Lung (tissue), 17 donors: ENCODE measurements at places on chromosomes 5 and 9. TPM values are rescaled to one million over a fixed set of nuclear protein-coding genes. Genes with fewer than 3 reads are reported as not detected.

The MACIR gene
- 5.9 TPM for total RNA-seq

The LOX gene
- 45.2 TPM for total RNA-seq

The IRGM gene
- total RNA-seq = not detected

The PCDHB7 gene
- 4.7 TPM for total RNA-seq

The NR5A1 gene
- 0.09 TPM for total RNA-seq

The PCA3 gene
- 0.09 TPM for total RNA-seq

The CAMK4 gene
- total RNA-seq = 1.0 TPM

The NRG2 gene
- 3.0 TPM for total RNA-seq

The CCDC180 gene
- total RNA-seq = 34.3 TPM

The CNTNAP3B gene
- total RNA-seq = 13.6 TPM

The LCN1 gene
- total RNA-seq = not detected

The CCDC192 gene
- 0.40 TPM for total RNA-seq

The KIAA1958 gene
- total RNA-seq = 11.6 TPM

The ZNF658 gene
- 5.8 TPM for total RNA-seq

DNA sequence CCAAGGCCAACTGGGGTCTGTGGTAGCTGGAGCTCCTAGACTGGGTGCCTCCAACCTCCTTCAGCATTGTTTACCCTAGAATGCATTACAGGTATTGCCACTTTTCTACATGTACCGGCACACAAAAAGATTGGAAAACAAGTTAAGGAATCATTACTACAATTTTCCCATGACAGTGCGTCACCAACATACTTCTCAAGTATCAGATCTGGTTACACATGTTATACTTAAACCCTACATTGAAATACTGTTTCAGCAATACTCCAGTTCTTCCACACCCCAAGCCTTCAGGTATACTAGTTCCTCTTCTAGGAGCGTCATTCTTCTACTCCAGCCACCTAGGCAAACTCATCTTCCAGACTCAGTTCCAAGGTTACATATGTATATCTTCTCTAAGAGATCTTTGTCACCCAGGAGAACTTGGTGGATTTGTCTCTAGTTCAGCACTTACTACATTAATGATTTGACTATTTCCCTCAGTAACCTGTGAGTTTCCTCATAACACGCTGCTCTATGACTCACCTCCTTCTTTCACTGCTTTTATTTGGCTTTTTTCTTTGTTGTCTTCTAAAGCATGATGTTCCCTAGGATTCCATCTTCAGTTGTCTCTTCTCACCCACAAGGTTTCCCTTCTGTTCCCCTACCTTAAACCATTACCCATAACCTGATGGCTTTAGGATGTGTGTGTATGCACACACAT is 217.0 kb downstream of the AP3B1 start:
- no peak for DNase-seq

GRCh38 chr5:171226864-171227263 is 82.2 kb upstream of the TLX3 start:
- DNase-seq = no peak

DNA sequence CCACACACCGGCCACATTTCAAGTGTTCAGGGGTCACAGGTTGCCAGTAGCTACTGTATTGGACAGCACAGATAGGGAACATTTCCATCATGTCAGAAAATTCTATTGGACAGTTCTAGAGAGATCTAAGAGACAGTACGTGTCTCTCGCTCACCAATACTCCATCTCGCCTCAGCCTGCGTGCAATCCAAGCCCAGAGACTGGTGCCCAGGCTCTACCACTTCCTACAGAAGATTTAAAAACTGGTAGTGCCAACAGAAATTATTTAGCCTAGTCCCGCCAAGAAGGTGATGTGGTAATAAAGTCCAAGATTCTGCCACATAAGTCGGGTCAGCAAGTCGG is 390 bp upstream of the SNX2 start:
- no peak for DNase-seq

DNA sequence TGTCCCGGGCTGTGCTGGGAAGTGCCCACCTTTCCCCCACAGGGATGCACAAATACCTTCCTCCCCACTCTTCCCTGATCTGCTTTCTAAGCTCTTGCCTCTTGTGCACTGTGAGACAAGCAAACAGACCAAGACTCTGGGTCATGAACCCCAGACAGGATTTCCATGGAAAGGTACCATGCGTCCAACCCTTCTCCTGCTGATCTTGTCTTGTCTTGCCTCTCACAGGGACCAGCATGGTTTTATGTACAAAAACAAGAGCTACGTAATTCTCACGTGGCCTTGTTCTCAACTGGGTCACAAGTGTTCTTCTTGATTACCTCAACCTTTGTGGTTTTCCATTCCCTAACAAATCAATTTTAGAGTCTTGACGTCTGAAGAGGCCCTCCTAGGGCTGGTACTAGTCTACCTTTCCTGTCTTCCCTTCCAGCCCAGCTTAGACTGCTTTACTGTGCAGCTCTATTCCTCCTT is 176.5 kb upstream of the MAP3K1 start:
- no peak for DNase-seq

DNA sequence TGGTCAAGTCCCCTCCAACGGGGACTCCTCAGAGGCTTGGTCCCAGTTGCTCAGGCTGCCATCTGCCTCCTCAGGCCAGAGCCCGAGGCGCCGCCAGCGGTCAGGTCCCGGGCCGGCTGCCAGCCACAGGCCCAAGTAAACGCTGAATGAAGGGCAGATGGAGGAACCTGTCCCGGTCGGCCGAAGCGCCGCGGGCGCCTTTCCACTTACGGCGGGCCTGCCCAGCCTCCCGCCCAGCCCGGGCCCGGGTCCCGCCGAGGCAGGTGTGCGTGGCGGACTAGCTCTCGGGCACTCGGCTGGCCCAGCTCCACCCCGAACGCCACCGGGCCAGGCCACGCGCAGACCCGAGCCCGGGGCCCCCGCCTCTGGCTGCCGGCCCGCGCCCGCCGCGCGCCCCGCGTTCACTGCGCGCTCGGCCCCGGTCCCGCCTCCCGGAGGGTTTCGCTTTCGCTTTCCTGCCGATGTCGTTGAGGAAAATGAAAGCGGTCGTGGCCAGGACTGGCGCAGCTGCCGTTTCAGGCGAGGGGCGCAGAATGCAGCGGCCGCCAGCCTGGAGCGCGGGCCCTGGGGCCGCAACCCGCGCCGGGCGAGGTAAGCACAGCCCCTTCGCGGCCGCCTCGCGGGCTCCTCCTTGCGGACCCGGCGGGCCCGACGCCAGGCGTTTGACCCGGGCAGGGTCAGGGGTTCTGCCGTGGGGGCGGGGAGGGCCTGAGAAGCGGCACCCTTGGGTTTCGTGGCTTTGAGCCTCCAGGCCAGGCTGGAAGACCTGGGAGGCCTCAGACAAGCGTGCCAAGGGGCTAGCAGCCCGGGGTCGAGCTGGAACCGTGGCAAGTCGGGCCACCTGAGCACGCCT is 41.2 kb downstream of the SLC22A5 start:
- peak; percentile 86 for DNase-seq

DNA sequence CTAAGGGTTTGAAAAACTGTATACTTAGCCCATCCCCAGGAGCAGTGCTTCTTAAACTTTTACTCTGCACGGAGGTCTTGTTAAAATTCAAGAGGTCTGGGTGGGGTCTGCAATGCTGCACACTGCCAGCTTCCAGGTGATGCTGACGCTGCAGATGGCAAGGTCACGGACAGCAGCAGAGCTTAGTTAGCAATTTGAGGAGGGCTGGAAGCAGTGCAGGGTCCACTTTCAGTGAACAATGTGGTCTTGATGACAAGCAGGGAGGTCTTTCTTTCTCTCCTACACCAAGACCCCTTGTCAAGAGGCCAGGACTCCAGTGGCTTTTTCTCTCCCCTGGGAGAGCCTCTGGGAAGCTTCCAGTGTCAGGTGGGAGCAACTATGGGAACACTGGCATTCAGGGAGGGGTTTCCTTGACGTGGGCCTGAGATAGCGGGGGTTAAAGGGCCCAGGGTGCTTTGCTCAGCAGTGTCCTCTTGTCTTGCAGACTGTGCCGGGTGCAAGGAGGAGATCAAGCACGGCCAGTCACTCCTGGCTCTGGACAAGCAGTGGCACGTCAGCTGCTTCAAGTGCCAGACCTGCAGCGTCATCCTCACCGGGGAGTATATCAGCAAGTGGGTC is 65.0 kb upstream of the AFAP1L1 start:
- DNase-seq = no peak

DNA sequence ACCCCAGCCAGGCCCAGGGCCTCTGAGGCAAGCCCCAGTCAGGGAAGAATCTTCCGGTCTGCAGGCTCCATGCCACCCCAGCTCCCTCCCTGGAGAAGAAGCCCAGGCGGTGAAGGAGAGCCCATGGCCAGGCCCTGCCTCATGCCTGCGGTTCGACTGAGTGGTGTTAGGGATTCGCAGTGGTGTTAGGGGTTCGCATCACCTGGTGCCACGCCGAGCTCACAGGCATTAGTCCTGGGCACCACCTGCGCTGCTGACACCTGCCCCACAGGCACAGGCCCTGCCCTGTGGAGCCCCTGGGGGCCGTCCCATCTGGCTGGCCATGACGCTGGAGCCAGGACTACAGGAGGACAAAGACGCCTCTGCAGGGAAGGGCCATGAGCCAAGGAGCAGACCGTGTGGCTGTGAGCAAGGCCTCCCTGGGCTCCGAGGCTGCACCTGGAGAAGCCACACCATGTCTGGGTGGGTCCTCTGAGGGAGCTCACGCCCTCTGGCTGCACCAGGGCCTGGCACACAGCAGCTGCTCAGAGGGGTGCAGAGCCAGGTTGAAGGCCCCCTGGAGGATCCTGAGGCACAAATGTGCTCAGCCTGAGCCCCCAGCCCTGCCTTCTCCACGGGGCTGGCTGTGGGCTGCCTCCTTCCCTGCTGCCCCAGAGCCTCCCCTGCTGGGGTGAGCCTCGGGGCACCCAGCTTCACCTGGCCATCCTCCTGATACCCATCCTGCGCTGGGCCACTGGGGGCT is 27.6 kb upstream of the RNF130 start:
- DNase-seq = no peak

DNA sequence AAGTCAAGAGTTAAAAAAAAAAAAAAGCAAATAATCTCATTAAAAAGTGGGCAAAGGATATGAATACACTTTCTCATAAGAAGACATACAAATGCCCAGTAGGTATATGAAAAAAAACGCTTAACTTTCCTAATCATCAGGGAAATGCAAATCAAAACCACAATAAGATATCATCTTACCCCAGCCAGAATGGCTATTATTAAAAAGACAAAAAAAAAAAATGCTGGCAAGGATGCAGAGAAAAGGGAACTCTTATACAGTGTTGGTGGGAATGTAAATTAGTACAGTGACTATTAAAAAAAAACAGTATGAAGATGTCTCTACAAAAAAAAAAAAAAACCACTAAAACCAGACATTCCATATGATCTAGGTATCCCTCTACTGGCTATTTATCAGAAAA is 79.4 kb downstream of the LPAR1 start:
- no peak for DNase-seq

DNA sequence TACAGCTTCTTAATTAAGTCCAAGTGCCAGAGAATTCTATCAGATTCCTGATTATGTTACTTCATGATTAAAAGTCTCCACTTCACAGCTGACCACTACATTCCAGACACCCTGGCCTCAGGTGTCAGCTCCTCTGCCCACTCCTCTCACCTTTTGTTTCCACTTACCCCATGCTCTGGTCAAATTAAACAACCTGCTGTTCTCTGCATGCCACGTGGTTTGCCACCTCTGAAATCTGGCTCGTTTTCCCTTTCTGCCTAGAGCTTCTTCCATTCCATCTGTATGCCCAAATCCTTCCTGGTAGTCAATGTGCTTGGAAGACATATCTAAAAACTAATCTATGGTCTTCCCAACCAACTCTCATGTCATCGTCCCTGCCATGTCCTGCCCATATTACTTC is 158.6 kb downstream of the ICE1 start:
- DNase-seq = no peak

DNA sequence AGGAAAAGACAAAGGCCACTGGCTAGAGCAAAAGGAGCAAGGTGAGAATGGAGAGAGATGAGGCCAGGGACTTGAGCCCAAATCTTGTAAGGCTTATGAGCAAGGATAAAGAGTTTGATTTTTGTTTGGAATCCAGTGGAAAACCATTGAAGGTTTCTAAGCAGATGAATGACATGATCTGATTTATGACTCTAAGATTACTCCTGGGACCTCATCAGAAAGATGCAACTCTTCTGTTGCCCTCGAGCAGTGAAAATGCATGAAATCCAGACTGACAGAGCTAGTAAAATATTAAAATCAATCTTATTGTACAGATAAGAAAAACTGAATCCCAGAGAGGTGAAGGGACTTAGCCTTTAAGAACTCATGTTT is 677 bp downstream of the MFAP3 start:
- DNase-seq = no peak

- no peak for DNase-seq
These were observed 130.6 kb downstream of the KCNIP1 start for GRCh38 chr5:170634256-170634990.

GRCh38 chr5:38598994-38599617 is 42.7 kb upstream of the LIFR start:
- no peak for DNase-seq

- peak; percentile 11 for DNase-seq
These were observed 460.7 kb upstream of the MEF2C start for GRCh38 chr5:89343666-89344065.

DNA sequence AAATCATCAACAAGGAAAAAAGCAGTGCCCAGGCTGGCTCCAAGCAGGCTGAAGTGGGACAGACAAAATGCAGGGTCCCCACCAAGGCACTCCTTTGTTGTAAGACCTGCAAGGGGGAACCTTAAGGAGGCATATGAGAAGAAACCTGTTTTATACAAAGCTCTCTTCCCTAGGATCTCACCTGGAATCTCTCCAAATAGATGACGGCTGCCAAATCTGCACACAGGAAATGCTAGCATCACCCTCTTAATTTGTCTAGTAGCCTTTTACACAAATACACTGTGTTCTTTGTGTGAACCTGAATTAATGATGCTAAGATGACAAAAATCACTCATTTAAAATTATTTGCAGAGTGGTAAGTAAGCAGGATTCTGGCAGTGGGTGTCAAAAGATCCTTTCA is 280.2 kb downstream of the SPOCK1 start:
- DNase-seq = no peak

DNA sequence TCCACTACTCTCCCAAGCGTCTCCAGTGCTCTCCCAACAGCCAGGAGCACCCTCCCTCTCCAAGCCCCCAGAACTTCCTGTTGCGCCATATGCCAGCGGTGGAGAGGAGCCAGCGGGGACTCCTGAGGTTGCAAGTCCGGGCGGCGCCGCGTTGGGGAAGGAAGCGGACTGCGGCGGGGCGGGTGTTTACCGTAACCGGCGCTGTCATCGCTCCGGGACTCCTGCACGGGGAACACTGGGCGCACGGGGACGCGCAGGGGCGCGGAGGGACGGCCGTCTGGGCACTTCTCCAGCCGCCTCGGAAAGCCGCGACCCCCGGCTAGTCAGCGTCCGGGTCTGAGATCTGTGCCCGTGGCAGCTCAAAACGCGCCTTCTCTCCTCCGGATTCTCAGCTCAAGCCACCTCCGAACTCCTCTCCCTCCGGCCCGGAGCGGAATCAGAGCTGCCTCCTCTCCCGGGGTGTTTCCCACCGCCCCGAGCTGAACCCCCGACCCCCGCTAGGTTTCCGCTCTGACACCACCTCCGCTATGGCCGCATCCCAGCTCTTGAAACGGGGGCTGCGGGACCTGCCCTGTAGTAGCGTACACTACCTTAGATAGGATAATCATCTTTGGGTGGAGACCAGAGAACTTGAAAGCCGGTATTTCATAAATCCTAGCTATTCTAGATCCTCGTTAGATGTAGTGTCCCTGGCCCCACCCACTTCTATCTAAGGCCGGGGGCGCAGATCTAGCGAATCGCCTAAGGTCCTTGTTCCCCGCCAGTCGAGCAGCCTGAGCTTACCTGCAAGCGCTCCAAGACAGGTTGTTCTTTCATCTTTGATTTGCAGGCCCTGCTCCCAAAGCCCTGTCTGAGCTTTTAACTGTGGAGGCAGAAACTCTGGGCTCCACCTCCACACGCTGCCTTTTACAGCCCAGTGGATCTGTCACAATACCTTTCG is at the start of gene TRPM6:
Gene TRPM6 (minus strand): TSS at position 881 of the 940 bp plus-strand sequence. CDS start 65 bp downstream, at position 816.
- DNase-seq = peak; percentile 91

- DNase-seq = no peak
These were observed 15.7 kb downstream of the PCDH12 start for GRCh38 chr5:141942185-141942857.
